Karpas-422 (cell line): ENCODE measurements at places on chromosomes 7 and 10. TPM values are rescaled to one million over a fixed set of nuclear protein-coding genes. Genes with fewer than 3 reads are reported as not detected.

The MEST gene
- 16.4 and 34.3 TPM in 2 replicates for total RNA-seq

DNA sequence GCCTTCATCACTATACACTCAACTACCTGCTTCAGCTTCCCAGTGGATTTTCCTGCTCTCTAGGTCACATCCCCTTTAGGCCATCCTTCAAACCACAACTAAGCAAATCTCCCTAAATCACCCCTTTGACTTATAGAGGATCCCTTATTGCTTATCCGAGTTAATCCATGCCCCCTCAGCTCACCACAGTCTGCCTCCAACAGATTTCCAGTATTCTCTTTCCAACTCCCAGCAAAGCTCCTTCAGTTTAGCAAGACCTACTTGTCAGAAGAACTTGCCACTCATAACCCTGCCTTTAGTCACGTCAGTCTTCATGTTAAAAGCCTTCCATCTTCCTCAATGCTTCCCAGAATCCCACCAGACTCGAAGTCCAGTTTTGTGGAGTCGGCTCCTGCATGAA lies 38.6 kb downstream of the RAPGEF5 start:
- DNase-seq = no peak

The ACSM6 gene
- not detected in 2 replicates for total RNA-seq

- DNase-seq = no peak
These were observed 1.2 kb downstream of the MLXIPL start for GRCh38 chr7:73622909-73623797.

The FAM237B gene
- not detected in 2 replicates for total RNA-seq

GRCh38 chr7:36532981-36533499 lies 143.4 kb downstream of the ANLN start:
- no peak for DNase-seq

- DNase-seq = no peak
These were observed 60.4 kb downstream of the FRMD4A start for GRCh38 chr10:14270370-14270769.

DNA sequence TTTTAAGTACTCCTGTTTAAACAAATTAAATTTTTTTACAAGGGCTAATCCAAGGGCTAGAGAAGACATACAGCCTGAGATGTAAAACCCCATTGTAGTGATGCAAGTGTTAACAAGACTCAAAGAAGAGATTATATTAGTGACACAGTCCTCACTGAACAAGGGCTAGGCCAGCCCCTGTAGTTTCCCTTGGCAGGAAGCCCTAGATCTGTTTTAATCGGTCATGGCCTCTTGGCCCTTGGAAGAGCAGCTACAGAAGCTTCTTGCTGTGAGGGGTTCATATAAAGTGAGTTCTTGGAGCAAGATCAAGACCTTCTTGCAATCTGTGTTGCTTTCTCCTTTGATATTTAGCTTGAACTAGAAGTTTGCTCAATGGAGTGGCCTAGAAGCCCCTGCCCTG lies 1339.4 kb downstream of the XPNPEP1 start:
- DNase-seq = no peak

DNA sequence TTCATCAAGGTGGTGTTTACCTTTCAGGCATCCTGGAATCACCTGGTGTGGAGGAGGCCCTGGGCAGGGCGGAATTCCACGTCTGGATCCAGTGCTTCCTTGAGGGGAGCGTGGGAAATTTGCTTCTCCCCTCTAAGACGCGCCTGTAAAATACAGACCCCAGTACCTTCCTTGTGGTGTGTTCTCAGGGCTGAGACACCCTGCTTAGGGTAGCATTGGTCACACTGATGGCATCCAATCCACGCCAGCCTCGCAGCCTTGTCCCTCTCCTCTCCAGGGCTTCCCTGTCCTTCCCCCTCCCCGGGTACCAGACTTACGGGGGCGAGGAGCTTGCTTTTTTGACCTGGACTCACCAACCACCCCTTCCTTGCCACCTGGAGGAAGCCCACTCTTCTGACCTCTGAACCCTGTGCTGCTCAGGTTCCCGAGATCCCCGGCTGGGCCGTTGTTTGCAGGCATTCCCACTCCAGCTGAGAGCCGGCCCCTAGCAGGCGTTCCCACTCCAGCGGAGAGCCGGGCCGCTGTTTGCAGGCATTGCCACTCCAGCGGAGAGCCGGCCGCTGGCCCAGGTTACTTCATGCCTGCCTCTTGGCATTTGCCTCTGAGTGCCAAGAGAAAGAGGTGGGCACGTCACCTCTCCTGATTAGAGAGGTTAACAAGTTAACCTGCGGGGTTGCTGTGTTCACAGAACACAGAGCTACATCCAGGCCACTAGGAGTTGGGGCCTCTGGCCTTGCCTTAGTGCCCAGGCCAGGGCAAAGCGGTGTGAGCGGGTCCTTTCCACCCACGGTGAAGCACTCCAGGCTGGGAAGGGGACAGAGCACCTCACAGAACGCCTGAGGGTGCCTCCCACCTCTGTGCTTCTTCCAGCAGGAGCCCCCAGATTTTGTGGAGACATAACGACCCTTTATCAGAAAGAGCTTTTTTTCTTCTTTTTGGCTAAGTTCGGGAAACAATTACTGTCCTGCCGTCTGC lies 254.0 kb upstream of the PPP2R2D start:
- DNase-seq = no peak

GRCh38 chr7:123782071-123782798 lies 33.4 kb upstream of the WASL start:
- DNase-seq = no peak

GRCh38 chr7:20911081-20911480 lies 124.4 kb upstream of the SP8 start:
- DNase-seq = no peak

The TAS2R5 gene
- total RNA-seq = 0.90 and 2.5 TPM in 2 replicates

GRCh38 chr10:20115894-20116293 lies 299.7 kb downstream of the PLXDC2 start:
- no peak for DNase-seq

GRCh38 chr10:96834120-96834519 lies 2.0 kb downstream of the LCOR start:
- DNase-seq = no peak

The CHN2 gene
- total RNA-seq = 3.3 and 9.1 TPM in 2 replicates

GRCh38 chr7:30863706-30864035 lies 48.0 kb upstream of the AQP1 start:
- no peak for DNase-seq

The RBP4 gene
- not detected in 2 replicates for total RNA-seq

DNA sequence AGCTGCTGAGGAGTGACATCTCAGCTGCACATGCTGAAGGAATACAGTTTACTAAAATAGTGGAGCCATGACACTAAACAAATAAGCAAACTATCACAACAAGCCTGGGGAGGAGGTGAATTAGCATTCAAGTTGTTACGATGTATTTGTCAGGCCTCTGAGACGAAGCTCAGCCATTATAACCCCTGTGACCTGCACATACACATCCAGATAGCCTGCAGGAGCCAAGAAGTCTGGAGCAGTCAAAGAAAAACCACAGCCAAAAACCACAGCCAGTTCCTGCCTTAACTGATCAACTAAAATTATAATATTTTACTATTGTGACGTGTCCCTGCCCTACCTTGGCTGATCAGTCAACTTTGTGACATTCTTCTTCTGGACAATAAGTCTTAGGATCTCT lies 68.6 kb downstream of the NSUN6 start:
- no peak for DNase-seq

GRCh38 chr7:121261207-121261884 lies 67.5 kb upstream of the WNT16 start:
- no peak for DNase-seq

GRCh38 chr10:125726914-125727313 lies 7.4 kb downstream of the EDRF1 start:
- DNase-seq = no peak

The TFR2 gene
- total RNA-seq = 4.2 and 12.0 TPM in 2 replicates

- DNase-seq = no peak
These were observed 122.4 kb downstream of the PLXNA4 start for GRCh38 chr7:132453826-132454225.
